PC-9 (cell line): ENCODE measurements at places on chromosomes 2 and 18. TPM values are rescaled to one million over a fixed set of nuclear protein-coding genes. Genes with fewer than 3 reads are reported as not detected.

The FBXO15 gene
- 2.2 and 3.9 TPM in 2 replicates for total RNA-seq

The SPATA3 gene
- not detected in 2 replicates for total RNA-seq

The EXOC6B gene
- 30.2 and 34.3 TPM in 2 replicates for total RNA-seq

The HIBCH gene
- 14.7 and 17.4 TPM in 2 replicates for total RNA-seq

The ABCG8 gene
- total RNA-seq: not detected in 2 replicates

The BUB1 gene
- total RNA-seq: 45.7 and 74.6 TPM in 2 replicates

The RAMP1 gene
- 48.5 and 48.7 TPM in 2 replicates for total RNA-seq

The RGPD5 gene
- total RNA-seq: 35.4 and 60.6 TPM in 2 replicates

The LTBP1 gene
- total RNA-seq: 10.3 and 10.4 TPM in 2 replicates

The LOXHD1 gene
- total RNA-seq: not detected in 2 replicates

The RAX gene
- not detected in 2 replicates for total RNA-seq

The GPR35 gene
- 1.1 and 2.5 TPM in 2 replicates for total RNA-seq

The DYSF gene
- 10.6 and 12.2 TPM in 2 replicates for total RNA-seq

The RIT2 gene
- total RNA-seq: not detected in 2 replicates

The CREG2 gene
- 9.0 and 12.3 TPM in 2 replicates for total RNA-seq

The CERKL gene
- 1.5 and 1.6 TPM in 2 replicates for total RNA-seq

The RAPH1 gene
- 16.5 and 16.8 TPM in 2 replicates for total RNA-seq

The WNT10A gene
- total RNA-seq: 1.2 and 2.3 TPM in 2 replicates

The TMEM247 gene
- not detected in 2 replicates for total RNA-seq

The C1GALT1C1L gene
- total RNA-seq: 3.7 and 4.6 TPM in 2 replicates

The ASIC4 gene
- total RNA-seq: 0.22 and 0.30 TPM in 2 replicates

The DNAJC5G gene
- not detected in 2 replicates for total RNA-seq

The SCYGR6 gene
- not detected in 2 replicates for total RNA-seq

The AMER3 gene
- not detected in 2 replicates for total RNA-seq

The TSPYL6 gene
- total RNA-seq: not detected in 2 replicates

The UGT1A5 gene
- 71.3 and 91.2 TPM in 2 replicates for total RNA-seq

The ADD2 gene
- total RNA-seq: 3.5 and 3.8 TPM in 2 replicates

The PLEK gene
- total RNA-seq: not detected in 2 replicates

The VAMP8 gene
- 91.9 and 124 TPM in 2 replicates for total RNA-seq
